Activated T-cell treated with anti-CD3 and anti-CD28 coated beads, Interleukin-2, amount 50 U/mL, for 1 hour (primary cell): ENCODE measurements at places on chromosomes 6 and 20.

- DNase-seq = no peak
Measured at GRCh38 chr6:50524341-50524740, 189.0 kb upstream of the TFAP2D start.

- DNase-seq = no peak
Measured at GRCh38 chr20:46935394-46936017, 40.9 kb downstream of the EYA2 start.

GRCh38 chr6:3625149-3625979 is 126.1 kb downstream of the PXDC1 start:
- no peak for DNase-seq

DNA sequence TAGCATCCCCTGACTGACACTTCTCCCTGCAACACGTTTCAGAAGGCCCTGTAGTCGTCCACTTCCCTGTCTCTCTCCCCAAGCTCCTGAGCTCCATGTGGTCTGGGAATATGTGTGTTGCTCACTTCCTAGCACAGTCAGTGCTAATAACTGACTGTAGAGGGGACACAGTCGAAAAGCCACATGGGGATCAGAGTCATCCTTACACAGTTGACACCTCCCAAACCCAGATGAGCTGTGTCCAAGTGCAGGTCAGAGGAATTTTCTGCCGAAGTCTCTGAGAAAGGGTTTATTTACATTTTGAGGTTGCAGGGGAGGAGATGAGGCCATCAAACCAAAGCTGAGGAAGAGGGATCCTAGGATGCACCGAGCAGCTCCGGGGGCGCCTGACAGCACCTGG is 3.5 kb upstream of the ADAM33 start:
- no peak for DNase-seq

- no peak for DNase-seq
Measured at GRCh38 chr6:32852018-32852843, 1.3 kb downstream of the TAP1 start.

DNA sequence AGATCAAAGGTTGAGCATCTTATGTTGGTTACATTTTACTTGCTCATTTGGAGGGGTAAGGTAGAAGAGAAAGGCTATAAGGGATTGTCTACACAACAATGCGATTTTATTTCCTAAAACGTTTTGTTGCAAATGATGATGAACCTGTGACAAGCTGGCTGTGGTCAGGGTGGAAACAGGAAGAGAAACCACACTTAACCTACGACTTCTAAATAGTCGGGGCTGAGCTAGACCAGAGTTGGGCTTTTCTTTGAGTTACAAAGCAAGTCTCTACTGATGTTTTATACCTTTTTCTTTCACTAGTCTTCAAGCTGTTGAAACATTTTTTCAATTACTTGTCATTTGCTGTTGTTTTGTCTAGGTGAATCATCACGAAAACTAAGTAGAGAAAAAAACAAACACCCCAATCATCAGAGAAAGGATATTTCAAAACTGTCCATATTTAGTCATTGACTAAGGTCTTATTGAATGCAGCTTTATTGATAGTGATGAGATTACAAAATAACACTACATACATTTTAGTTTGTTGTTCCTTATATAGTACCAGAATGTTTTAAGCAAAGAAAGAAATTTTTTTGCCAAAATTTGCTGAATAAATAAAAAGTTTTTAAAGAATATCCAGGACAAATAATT is 18.0 kb downstream of the KLHL31 start:
- no peak for DNase-seq

- no peak for DNase-seq
Measured at GRCh38 chr6:40326714-40327421, 260.3 kb downstream of the LRFN2 start.

GRCh38 chr6:104973404-104973803 is 16.5 kb downstream of the LIN28B start:
- no peak for DNase-seq

DNA sequence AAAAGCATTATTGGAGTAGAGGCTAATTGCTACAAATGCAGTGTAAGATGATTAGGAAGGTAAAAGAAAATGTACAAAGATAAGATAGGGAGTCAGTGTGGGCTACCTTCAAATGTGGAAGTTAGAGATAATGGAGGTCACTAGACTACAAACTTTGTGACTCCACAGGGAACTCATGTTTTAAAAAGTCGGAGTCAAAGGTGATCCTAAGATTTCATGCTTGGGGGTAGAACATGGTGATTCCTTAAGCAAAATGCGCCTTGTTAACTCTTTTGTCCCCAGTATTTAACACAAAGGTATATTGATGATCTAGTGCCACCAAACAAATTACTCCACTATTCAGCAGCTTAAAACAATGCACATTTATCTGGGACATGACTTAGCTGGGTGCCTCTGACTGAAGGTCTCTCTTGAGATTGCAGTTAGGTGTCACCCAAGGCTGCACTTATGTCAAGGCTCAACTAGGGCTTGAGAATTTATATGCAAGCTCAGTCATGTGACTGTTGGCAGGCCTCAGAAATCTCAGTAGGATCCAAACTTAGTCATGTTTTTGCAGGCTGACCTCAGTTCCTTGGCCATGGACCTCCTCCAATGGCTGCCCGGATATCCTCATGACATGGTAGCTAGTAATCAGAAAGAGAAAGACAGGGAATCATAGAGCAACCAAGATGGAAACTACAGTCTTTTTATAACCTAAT is 11.4 kb upstream of the SNX9 start:
- DNase-seq = no peak

DNA sequence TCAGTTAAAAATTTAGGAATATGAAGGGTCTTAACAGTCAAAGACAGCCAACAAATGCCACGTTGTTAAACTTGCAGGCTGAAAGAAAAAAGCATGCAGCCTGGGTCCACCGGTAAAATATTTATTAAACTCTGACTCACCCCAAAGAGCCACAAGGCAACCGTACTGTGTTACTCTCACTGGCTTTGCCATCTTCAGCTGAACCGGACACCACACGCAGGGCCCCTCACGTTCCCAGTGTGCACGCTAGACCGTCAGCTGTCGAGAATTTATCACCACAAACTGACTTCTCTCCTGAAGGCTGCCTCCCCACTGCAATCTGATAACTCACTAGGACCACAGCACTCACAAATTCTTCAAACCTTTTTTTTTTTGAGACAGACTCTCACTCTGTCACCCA is 30.7 kb downstream of the HUS1B start:
- DNase-seq = no peak

- no peak for DNase-seq
Measured at GRCh38 chr6:27972750-27973149, 15.7 kb downstream of the OR2B6 start.

DNA sequence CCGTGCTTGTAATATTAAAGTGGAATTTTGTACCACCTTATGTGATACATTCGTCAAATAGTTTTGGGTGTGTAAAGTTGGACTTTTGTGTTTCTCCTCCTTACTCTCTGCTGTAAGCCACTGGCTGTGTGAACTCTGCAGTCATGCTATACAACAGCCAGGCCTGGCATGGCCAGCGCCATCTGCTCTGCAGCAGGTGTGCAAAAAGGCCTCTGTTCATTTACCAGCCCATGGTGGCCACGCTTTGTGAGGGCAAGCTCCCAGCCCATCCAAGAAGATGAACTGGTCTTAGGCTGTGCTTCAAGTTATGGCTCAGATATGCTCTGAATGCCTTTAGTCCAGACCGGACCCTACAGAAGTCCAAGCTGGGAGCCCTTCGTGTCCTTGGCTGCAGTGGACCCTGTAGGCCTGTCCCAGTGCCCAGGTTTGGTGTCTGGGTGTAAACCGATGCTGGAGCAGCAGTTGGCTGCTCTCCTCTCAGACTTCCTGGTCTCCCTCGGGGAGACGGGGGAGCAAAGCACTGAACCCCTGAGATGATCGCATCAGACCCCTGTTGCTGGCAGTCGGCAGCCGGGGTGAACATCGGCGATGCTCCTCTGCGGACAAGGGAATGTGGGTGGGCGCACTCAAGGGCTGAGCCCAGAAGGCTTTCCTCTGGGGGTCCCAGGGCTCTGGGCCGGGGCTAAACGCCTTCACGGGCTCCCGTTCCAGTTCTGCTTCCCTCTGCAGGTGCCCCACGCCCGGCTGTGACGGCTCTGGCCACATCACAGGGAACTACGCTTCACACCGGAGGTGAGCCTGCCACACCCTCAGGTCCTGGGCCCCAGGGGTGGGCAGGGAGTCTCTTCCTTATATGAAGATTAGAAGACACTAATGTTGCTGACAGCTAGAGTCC is 28.6 kb upstream of the PCMTD2 start:
- DNase-seq = no peak

GRCh38 chr6:25154034-25154596 is 125.1 kb upstream of the CARMIL1 start:
- no peak for DNase-seq

- DNase-seq = no peak
Measured at GRCh38 chr20:36573798-36574365, 485 bp downstream of the TGIF2 start.

GRCh38 chr6:101926149-101926925 is 532.8 kb downstream of the GRIK2 start:
- DNase-seq = no peak

DNA sequence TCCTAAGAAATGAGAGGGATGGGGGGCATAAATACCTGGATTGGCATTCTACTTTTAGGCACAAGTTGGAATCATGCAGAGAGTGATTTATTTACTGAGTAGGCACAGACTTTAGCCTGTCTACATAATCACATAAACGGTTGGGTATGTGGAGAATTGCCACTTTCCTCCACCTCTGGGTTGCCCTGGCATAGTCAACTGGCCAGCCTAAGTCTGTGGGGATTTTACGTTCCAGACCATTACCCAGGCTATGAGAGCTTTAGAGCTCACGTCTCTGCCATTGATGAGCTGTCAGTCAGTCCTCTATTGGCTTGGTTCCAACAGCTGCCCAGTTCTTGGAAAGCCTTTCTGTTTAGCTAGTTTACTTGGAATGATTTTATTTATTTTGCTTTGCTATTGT is 5.0 kb upstream of the BHLHE23 start:
- DNase-seq = no peak

- DNase-seq = no peak
Measured at GRCh38 chr20:62661647-62662046, 19.3 kb downstream of the SLCO4A1 start.

GRCh38 chr6:13411484-13411883 is 75.9 kb downstream of the GFOD1 start:
- no peak for DNase-seq

GRCh38 chr6:112362027-112362795 is 15.1 kb downstream of the RFPL4B start:
- DNase-seq = no peak
